Upper lobe of right lung (tissue), 1 donor: ENCODE measurements at places on chromosomes 1 and 21. TPM values are rescaled to one million over a fixed set of nuclear protein-coding genes. Genes with fewer than 3 reads are reported as not detected.
A peak's percentile ranks its signal among the peaks of the same experiment; 100 is the strongest.

- no peak for DNase-seq
Observed at GRCh38 chr1:218501161-218501560, 156.0 kb downstream of the TGFB2 start.

The PLA2G5 gene
- total RNA-seq, result 4.9 TPM

GRCh38 chr1:99004861-99005442 lies at the start of gene PLPPR5:
TSS of gene PLPPR5 (minus strand) at chr1:99004861. CDS start at chr1:99004671, 190 bp downstream.
- peak; percentile 59 for DNase-seq

- no peak for DNase-seq
Observed at GRCh38 chr1:114178936-114179335, 25.3 kb upstream of the SYT6 start.

DNA sequence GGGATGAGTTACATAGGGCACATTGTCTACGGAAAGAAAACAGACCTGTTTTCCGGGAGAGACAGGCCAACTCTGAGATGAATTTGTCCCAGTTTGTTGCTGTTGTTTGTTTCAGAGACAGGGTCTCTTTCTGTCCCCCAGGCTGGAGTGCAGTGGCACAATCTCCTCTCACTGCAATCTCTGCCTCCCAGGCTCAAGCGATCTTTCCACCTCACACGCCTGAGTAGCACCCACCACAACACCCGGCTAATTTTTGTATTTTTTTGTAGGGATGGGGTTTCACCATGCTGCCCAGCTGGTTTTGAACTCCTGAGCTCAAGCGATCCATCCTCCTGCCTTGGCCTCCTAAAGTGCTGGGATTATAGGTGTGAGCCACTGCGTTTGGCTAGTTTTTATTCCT lies 125.5 kb upstream of the ERRFI1 start:
- no peak for DNase-seq

GRCh38 chr1:230661976-230662375 lies 19.7 kb downstream of the COG2 start:
- no peak for DNase-seq

GRCh38 chr1:21298981-21299391 lies 8.7 kb upstream of the ECE1 start:
- DNase-seq, result no peak

GRCh38 chr1:173426057-173426456 lies 51.1 kb upstream of the PRDX6 start:
- no peak for DNase-seq

DNA sequence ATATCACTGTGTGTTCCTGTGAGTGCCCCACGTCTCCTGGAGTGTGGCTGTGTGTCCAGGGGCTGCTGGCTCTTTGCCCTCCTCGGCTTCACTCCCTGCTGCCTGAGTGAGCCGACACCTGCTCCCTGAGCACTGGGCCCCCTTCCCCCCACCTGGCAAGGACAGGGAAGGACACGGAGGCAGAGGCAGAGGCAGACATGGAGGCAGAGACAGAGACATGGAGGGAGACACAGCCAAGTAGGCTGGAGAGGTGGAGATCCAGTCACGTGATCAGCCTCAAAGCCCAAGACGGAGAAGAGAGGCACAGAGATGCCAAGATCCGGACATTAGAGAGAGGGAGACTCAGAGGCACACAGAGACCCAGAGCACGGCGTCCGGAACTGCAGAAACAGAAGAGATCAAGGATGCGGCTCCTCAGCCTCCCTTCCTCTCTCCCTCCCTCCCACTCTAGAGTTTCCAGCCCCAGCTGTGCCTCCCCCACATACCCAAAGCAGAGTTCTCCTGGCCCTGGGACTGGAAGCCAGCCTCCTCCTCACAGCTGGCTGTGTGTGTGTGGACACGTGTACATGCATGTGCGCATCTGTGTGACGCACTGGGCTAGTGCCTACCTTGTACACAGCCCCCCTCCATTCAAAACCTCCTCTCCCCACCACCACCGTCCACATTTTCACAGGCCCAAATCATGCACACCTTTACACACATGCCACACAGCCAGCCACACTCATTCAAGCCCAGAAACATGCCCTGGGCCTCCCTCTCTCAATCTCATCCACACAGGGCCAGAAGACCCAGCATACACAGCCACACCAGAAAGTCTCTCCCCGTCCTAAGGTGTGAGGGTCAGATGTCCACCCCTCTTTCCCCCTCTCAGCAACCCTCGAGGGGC lies 39.1 kb upstream of the WASF2 start:
- DNase-seq, result no peak

- no peak for DNase-seq
Observed at GRCh38 chr1:33388805-33389771, 41.8 kb downstream of the PHC2 start.

GRCh38 chr1:67722292-67722944 lies 37.4 kb downstream of the GADD45A start:
- no peak for DNase-seq

The ECM1 gene
- total RNA-seq, result 15.5 TPM

- DNase-seq, result no peak
Observed at GRCh38 chr1:90277270-90277669, 282.4 kb downstream of the ZNF326 start.

GRCh38 chr1:234096161-234096770 lies 191.8 kb downstream of the SLC35F3 start:
- no peak for DNase-seq

The SMCP gene
- not detected for total RNA-seq

- no peak for DNase-seq
Observed at GRCh38 chr1:162755306-162755705, 35.2 kb upstream of the HSD17B7 start.

GRCh38 chr1:45493116-45493697 lies 2.2 kb upstream of the TESK2 start:
- DNase-seq, result no peak

- peak; percentile 41 for DNase-seq
Observed at GRCh38 chr1:230263568-230264195, 162.4 kb downstream of the PGBD5 start.

GRCh38 chr1:204837440-204838084 lies 33.1 kb upstream of the NFASC start:
- no peak for DNase-seq

The DCST2 gene
- total RNA-seq, result 1.5 TPM

- no peak for DNase-seq
Observed at GRCh38 chr1:65063025-65063424, 85.0 kb upstream of the AK4 start.

The GNG12 gene
- 59.8 TPM for total RNA-seq

The PODN gene
- 56.5 TPM for total RNA-seq

GRCh38 chr21:25375675-25376074 lies 231.6 kb downstream of the MRPL39 start:
- DNase-seq, result no peak

GRCh38 chr1:183093786-183094298 lies 70.6 kb downstream of the LAMC1 start:
- DNase-seq, result no peak

DNA sequence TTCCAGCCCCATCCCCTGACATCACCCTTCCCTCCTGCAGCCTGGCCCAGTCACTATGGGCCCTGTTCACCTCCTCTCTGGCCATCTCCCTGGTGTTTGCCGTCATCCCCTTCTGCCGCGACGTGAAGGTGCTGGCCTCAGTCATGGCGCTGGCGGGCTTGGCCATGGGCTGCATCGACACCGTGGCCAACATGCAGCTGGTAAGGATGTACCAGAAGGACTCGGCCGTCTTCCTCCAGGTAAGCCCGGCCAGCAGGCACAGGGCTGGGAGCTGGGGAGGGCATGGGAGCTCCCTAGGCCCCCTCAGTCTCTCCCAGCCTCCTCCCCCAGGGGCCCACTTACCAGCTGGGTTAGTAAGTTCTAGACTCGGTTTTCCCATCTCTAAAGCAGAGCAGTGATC lies 52.1 kb downstream of the ELK4 start:
- DNase-seq, result no peak

The STXBP3 gene
- total RNA-seq, result 54.1 TPM

The LCA5L gene
- 1.8 TPM for total RNA-seq

DNA sequence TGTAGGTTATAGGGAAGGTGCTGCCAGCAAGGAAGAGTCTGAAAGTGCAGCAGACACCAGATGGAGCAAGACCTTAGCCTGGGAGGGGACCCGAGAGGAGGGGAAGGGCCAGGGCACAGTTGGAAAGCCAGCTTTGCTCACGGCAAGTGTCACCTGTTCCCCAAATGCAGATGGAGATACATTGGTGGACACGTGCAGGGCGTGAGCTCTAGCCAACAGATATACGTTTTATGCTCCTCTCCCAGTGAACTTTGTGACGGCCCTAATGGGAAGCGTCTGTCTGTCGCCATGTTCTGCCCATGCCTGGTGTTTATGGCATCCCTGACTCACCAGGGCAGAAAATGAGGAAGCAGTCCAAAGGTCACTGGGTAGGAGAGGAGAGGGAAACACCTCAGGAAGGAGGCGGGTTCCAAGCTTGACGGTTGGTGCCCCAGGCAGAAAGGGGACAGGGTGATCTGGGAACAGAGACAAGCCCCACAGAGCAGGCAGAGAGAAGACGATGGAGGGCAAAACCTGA lies 7.6 kb downstream of the GPA33 start:
- no peak for DNase-seq

The ELK4 gene
- 71.5 TPM for total RNA-seq

DNA sequence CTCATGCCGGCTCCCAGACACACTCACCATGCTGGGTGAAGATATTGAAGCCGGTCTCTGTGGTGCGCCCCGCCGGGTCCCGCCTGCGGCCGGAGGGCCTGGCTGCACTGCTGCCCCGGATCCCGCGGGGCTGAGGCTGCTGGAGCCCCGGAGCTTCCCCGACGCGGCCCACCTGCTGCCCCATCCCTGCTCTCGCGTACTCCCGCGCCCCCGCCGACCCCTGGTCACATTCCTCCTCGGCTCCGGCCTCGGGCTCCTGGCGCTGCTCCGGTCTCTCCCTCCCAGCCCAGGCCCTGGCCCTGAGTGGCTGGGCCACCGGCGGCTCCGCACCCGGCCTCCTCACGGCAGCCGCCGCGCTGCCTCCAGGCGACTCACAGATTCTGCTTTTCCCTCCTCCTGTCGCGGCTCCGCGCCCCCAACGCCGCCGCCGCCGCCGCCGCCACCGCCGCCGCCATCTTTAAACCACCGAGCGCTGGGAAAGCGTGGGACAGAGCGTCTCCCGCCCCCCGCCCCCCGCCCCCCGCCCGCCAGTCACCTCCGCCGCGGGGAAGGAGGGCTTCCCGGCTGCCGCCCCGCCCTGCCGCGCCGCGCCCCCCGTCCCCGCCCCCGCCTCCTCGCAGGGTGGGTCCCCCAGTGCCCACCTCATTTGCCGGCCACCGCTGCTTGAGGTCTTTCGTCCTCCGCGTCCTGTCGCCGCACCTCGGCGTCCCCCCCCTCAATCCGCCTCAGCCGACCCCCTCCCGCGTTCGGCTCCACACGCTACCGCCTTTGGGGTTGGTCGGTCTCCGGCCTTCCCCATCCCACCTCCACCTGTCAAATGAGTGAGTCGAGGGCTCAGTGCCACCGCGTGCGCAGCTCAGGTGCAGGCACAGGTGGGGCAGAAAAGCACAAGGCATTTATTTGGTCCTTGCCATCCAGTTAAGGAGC lies at the start of gene ABL2:
Gene ABL2 (minus strand): TSS at position 464 of the 927 bp plus-strand sequence. CDS start 280 bp downstream, at position 184.
- DNase-seq, result peak; percentile 77

The LGR6 gene
- 1.8 TPM for total RNA-seq

DNA sequence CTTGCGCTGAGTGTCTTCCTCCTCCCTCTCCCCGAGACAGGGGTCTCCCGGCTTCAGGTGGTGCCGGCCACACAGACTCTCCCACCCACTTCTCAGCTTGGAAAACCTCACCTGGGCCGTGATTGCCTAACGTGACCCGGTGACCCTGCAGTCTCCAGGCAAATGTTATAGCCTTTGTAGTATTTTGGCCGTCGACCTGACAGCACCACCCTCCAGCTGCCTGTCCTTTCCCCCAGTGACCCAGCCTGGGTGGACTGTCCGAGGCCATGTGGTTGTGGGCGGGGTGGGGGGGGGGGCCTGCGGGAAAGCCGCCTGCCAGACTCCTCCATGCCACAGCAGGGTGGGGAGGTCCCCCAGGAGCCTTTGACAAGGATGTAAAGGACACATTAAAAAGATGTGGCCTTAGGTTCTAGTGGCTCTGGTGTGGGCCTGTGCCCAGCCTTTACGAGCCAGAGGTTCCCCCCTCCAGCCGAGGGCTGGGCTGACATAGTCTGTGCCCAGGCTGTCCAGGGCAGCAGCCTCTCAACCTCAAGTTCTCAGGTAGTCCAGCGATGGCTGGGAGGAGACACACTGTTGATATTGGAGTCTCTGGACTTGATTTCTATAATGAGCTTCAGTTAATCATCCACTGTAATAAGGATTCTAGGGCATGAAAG lies 8.1 kb downstream of the TOR3A start:
- DNase-seq, result no peak

The MIB2 gene
- 88.7 TPM for total RNA-seq

GRCh38 chr1:93822730-93823425 lies 56.1 kb downstream of the DNTTIP2 start:
- DNase-seq, result no peak

DNA sequence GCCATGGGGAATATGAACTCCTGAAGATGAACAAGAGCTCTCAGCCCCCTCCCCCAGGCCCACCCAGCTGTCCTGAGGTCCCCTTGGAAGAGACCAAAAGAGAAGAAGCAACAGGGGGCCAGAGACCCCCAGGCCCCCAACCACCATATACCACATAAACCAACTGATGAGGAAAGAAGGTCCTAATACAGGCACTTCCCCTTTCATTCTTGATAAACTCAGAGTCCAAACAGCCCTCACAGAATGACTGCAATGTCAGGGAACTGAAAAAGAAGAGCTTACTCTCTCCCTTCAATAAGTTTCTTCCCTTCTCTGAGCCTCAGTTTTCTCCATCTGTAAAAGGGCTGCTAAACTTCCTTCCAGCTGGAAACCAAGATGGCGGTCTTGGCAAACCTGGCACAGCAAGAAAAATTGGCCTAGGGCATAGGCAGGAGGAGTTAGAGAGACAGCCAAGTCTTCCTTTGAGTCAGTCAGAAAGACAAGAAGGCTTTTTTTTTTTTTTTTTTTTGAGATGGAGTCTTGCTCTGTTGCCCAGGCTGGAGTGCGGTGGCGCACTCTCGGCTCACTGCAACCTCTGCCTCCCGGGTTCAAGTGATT lies 90.5 kb downstream of the VWA5B1 start:
- no peak for DNase-seq

DNA sequence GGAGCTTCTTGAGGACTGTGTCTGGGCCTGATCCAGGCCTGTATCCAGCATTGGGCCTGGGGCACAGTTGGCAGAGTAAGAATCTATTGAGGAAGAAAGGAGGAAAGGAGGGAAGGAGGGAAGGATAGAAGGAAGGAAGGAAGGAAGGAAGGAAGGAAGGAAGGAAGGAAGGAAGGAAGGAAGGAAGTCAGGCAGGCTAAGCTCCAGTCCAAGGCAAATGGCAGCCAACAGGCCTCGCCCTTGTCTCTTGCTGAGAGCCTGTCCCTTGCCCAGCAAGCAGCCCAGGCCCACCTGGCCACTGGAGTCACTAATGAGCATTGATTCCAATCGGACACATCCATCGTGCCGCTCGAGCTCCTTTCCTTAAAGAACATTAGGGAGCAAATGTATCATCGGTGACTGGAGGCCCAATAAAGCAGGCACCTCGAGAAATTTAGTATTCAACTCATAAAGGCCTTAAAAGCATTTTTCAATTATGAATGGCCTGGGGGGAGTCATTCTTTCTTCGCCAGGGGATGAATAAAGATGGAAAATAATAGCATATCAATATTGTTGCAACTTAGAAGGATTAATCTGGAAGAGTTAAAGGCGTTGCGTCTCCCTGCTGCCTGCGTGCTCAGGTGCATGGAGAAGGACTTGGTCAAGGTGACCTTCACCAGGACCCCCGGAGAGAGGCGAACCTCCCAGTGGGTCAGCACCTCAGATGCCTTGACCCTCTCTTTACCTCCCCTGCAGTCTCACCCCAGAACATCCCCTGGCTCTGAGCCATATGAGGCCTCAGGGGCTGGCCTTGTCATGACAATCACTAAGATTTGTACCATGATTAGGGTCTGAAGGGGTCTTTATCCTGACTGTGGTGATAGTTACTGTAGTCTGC lies 144.5 kb upstream of the RUNX3 start:
- peak; percentile 38 for DNase-seq

The CHI3L2 gene
- total RNA-seq, result 50.3 TPM
